ENCODE measurements at places on chromosomes 4 and X. TPM values are rescaled to one million over a fixed set of nuclear protein-coding genes. Genes with fewer than 3 reads are reported as not detected.

Gene NAAA
- 3.4 TPM for polyA plus RNA-seq

Gene CASK
- 9.8 TPM for polyA plus RNA-seq

Gene DCHS2
- polyA plus RNA-seq, result not detected

Gene IL15
- 3.5 TPM for polyA plus RNA-seq

Gene PTCHD1
- not detected for polyA plus RNA-seq

Gene TRIM61
- polyA plus RNA-seq, result not detected

Gene FGF13
- polyA plus RNA-seq, result 0.12 TPM

Gene NSUN7
- polyA plus RNA-seq, result 0.28 TPM

Gene RAB39B
- polyA plus RNA-seq, result 1.3 TPM

Gene DUSP9
- 0.05 TPM for polyA plus RNA-seq

Gene IL2RG
- 0.24 TPM for polyA plus RNA-seq

Gene PRDM5
- 3.8 TPM for polyA plus RNA-seq

Gene ARR3
- polyA plus RNA-seq, result not detected

Gene USP17L29
- not detected for polyA plus RNA-seq

Gene ZC4H2
- polyA plus RNA-seq, result 21.2 TPM

Gene LIMCH1
- polyA plus RNA-seq, result 1.2 TPM

Gene CABS1
- not detected for polyA plus RNA-seq

Gene POU3F4
- not detected for polyA plus RNA-seq

Gene FBXL5
- 13.5 TPM for polyA plus RNA-seq

Gene VCX2
- not detected for polyA plus RNA-seq

Gene FGD1
- polyA plus RNA-seq, result 3.3 TPM

Gene L1CAM
- 1.9 TPM for polyA plus RNA-seq

Gene IQSEC2
- polyA plus RNA-seq, result 21.3 TPM

Gene ERCC6L
- 1.5 TPM for polyA plus RNA-seq

Gene SHOX
- polyA plus RNA-seq, result not detected

Gene AR
- not detected for polyA plus RNA-seq

Gene PNCK
- polyA plus RNA-seq, result 2.5 TPM

Gene ANK2
- polyA plus RNA-seq, result 1.5 TPM

Gene FREM3
- 0.03 TPM for polyA plus RNA-seq

Gene HPGDS
- polyA plus RNA-seq, result not detected

Gene SHROOM3
- polyA plus RNA-seq, result 5.6 TPM

Gene ZMAT1
- polyA plus RNA-seq, result 3.8 TPM

Gene LRCH2
- 2.3 TPM for polyA plus RNA-seq

Gene MAOA
- 0.73 TPM for polyA plus RNA-seq

Gene XAGE2
- 0.13 TPM for polyA plus RNA-seq

Measured in SK-N-SH (cell line).